ENCODE measurements at places on chromosomes 3 and 15.

DNA sequence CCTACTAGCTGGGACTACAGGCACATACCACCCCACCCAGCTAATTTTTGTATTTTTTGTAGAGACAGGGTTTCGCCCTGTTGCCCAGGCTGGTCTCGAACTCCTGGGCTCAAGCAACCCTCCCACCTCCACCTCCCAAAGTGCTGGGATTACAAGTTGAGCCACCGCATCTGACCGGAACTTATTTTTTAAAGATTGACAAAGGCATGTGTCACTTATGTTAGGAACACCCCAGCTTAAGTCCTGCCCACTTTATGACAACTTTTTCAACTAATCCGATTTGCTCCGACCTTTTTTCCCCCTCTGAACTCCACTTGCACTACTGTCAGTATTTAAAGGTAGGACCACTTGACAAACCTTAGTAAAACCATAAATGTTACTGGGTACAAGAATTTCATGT lies 211.6 kb upstream of the NR2E3 start:
- DNase-seq = no peak

DNA sequence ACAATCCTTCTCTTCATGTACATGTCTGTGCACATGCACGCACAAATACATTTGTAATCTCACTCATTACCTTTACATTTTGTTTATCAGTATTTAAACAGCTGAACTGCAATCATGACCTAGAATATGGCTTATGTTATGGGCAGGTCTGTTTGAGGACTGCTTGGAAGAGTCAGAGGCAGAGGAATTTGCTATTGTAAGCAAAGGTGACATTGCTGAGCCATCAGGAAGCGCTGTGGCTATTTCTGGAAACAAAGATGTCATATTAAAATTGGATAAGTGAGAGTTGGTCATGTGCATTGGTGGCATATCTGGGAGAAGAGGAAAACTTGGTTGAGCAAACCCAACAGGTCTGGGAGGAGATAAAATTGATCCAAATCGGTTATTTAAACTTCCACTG lies 41.6 kb downstream of the USF3 start:
- no peak for DNase-seq

DNA sequence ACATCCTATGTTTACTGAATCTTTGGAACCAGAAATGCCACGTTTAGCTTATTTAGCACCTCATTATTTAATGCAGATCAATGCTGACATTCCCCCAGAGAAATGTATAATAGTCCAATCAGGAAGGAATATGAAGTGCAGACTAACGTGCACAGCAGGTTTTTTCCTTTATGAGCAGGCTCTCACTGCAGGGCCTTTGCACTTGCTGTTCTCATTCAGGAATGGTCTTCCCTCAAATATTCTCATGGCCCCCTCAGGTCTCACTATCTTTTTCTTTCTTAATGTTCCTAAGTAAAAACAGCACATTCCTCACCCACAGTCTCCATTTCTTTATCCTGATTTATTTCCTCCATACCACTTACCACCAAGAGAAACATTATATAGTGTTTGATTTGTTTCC lies 174.6 kb downstream of the FOXP1 start:
- DNase-seq = no peak

DNA sequence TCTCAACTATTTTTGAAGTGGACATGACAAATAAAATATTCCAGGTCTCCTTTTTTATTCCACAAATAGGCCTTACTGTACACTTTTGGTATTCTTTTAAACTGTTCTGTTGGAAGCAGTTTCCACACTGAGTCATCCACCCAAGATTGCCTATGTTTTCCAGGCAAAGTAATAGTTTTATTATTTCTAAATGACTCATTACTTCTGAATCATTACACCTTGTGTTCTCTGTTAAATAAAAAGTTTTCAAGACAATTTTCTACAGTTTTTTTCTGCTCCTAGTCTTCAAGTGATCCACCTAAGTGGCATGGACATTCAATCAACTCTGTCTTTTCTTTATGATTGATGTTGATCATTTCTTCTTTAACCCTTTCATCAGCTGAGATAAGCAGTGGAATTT lies 26.5 kb downstream of the PPP2R3A start:
- DNase-seq = no peak

DNA sequence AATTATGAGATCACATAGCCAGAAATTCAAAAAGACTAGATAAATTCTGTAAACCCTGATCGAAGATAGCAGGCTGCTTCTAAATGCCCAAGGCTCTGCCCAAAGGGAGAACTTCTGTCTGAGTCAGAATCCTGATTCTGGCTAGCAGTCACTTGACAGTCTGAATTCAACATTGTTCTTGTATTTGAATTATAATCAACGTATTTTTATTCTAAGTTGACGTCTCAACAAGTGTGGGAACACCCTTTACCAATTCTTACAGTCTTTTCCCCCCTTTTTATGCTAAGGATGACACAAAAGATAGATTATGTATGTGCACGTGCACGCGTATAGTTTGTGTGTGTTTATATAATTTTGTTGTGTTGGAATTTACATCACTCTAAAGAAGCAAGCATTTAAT lies 552.8 kb downstream of the NAALADL2 start:
- DNase-seq = no peak

DNA sequence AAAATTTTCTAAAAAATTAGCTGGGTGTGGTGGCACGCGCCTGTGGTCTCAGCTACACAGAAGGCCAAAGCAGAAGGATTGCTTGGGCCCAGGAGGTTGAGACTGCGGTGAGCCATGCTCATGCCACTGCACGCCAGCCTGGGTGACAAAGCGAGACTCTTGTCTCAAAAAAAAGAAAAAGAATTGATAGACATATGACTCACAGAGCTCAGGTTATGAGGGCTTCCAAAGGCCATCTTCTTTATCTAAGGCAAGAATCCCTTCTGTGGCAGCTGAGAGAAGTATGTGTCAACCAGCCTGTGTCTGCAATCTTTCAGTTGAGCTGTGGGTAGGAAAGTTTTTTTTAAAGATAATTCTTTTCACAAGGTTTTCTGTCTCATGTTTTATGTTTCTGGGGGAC lies 53.9 kb downstream of the MRPS25 start:
- no peak for DNase-seq

GRCh38 chr15:71231758-71232157 lies 116.5 kb downstream of the THSD4 start:
- no peak for DNase-seq

GRCh38 chr3:184134746-184135148 lies 411 bp upstream of the EIF2B5 start:
- DNase-seq = no peak

- DNase-seq = no peak
Observed at GRCh38 chr3:125140818-125141595, 71.5 kb downstream of the SLC12A8 start.

DNA sequence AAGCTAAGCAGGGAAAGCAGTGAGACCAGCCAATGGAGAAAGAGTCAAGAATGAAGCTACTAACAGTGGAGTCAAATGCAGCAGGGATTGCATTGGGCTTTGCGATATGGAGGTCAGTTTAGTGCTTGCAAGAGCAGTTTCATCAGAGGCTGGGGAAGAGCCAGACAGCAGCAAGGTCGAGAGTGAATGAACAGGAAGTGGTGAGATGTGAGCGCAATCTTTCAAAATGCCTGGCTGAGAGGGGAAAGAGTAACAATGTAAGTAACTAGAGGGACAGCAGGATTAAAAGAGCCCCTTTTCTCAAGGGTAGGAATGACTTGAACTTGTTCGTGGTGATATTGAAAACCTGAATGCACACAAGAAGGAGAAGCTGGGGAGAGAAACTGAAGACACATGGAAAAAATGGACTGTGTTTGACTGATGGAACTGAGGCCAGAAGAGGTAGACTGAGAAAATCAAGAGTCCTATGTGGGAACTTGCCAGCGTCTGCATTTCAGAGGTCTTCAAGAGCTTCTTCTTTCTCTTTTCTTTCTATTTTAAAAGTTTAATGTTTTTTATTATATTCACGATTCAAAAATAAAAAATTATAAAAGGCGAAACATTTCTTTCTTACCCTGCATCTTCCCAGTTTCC lies 30.6 kb upstream of the GPR160 start:
- no peak for DNase-seq

DNA sequence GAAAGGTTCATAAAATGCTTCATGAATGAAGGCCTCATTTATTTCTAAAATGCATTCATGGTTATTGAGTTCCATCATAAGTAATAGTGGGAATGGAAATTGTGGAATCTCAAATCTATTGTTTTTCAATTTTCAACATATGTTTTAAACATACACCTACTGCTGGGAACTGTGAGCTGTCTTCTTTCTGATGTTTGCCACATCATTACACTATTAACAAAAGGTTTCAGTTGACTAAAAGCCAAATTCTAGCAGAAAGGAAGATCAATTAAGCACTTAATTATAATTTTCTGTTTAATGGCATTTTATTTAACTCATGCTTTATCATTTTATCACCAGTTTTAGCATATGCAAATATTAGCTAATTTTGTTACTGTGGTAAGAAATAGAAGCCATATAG lies 13.8 kb upstream of the TBC1D23 start:
- no peak for DNase-seq

GRCh38 chr15:97490429-97490828 lies 470.1 kb upstream of the ARRDC4 start:
- DNase-seq = no peak

- no peak for DNase-seq
Observed at GRCh38 chr15:37485056-37485455, 384.7 kb upstream of the MEIS2 start.

GRCh38 chr15:40594429-40594836 lies 384 bp downstream of the KNL1 start:
- DNase-seq = no peak

DNA sequence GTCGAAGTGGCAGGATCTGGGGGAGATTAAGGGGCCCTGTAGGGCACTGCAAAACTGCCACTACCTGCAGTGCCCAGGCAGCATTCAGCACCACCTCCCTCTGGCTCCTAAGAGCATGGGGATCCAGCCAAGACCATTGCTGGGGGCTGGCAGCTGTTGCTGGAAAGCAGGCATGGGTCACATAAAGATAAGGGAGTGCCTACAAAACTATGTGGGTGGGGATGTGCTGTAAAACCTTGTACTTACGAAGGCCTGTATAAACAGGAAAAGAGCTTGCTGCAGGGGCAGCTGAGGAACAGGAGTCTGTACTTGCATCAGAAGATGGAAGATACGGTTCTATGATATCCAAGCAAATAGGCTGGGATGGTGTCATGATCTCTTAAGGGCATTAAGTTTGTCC lies 27.1 kb downstream of the IL20RB start:
- DNase-seq = no peak

DNA sequence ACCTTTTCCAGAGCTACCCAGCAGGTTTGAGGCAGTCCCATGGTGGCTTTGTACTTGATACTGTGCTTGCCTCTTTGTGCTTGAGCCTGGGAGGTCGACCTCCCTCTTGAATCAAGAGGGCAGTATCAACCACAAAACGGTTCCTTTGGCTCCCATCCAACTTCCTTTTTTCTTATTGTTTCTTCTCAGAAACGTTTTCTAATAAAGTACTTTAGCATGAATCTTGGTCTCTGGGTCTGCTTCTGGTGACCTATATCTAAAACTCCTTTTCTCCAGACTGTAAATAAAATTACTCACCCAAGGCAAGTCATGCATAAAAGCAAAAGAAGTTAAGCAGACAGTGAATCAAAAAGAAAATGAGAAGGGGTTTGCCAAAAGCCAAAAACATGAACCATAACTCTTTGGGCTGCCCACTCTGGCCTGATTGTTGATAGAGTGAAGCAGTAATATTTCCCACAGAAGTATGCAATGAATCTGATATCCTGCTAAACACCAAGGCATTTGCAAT lies 112.2 kb upstream of the SLC4A7 start:
- DNase-seq = no peak

DNA sequence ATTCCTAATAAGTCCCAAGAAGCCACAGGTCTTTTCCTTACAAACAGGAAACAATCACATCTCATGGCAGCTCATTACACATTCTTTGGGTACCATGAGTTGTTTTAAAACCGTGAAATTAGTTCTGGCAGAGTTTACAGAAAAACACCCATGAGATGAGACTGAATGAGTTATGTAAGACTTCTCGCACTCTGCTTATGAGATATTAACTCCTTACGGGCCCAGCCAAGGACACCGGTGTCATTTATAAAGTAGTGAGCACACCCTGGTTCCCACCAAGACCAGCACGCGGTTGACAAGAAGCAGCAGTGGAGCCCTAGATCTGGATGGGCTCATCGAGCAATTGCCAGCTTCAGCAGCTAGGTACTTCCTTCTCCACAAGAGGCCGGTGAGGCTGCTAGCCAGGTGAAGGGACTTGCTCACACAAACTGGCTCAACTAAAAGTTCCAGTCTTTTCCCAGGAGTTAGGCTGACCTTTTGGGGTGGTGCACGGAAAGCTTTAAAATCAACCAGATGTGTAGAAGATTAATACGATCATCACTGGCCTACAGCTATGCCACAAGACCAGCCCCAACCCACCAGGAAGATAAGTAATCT lies 318.6 kb upstream of the ICE2 start:
- no peak for DNase-seq

DNA sequence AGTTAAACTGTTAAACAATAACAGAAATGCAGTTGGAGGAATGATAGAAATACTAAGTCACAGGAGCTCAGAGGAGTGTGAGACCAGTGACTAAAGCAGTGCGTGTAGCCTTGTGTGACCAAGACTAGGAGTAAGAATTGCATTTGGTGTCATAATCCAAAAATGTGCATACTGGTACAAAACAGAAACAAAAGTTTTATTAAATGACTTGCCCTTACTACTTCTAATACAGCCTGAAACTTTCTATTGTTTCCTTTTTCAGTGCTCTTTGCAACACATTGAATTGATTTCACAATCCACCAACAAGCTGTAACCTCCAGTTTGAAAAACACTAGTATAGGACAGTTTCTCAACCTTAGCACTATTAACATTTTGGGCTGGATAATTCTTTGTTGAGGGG lies 17.1 kb downstream of the SNX1 start:
- no peak for DNase-seq
